ENCODE measurements at places on chromosomes 16 and 17. TPM values are rescaled to one million over a fixed set of nuclear protein-coding genes. Genes with fewer than 3 reads are reported as not detected.

DNA sequence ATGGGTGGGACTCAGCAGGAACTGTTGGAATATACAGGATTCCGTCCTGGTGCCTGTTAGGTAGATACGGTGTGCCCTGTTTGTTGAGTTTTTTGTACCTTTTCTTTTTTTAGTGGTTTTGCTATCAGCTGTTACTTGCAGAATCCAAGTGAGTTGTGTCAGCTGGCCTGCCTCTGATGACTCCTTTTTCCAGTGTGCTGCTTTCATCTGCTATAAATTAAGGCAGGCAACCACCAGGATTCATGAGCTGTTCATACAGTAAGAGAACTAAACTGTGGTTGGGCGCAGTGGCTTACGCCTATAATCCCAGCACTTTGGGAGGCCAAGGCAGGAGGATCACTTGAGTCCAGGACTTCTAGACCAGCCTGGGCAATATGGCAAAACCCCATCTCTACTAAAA, 79.9 kb downstream of the WNT3 start:
- no peak for DNase-seq

DNA sequence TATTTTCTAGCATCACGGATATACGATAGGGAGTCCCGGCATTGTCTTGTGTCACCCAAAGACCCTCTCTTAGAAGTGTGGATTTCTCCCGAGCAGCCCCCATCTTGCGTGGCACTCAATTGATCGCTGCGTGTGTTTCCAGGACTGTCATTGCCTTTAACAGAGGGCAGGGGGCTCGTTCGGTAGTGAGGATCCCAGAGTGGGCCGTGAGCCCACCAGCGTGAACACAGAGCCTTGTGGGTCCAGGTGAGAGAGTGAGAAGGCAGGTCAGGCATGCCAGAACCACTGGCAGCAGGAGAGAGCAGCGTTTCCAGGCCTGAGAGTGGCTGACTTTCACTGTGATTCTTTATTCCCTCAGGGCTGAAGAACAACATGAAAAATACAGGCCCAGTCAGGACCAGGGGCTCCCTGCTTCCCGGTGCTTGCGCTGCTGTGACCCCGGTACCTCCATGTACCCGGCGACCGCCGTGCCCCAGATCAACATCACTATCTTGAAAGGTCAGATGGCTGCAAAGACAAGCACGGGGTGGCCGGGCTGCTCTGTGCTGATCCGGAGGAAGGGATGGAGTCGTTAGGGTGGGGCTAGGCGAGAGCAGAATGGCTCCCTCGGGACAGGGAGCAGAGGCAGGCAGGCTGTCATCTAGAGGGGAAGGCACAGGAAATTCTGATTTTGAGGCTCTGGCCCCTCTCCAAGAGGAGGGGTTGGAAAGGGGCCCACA, 22.4 kb downstream of the C1QTNF1 start:
- no peak for DNase-seq

GRCh38 chr17:82343560-82343959, 10.0 kb upstream of the SECTM1 start:
- DNase-seq: no peak

GRCh38 chr16:4681471-4682083, 11.8 kb upstream of the NUDT16L1 start:
- DNase-seq: no peak

- no peak for DNase-seq
These were observed 730.7 kb downstream of the CDH11 start for GRCh38 chr16:64391063-64391600.

DNA sequence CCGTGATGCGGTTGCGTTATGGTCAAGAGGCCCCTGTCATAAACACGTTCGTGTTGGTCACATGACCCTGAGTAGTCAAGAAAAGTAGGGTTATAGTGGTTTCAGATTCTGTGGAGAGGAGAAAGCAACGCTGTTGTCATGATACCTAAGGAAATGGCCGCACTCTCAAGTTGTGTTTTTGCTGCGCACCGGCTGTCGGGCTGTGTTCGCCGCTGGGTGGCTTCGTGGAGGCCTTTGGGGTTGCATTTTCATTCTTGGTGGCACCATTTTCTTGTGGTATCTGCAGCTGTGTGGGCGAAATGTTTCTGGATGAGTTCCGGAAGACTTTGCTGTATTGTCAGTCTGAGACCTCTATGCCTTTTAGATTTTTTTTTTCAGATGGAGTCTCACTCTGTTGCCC, 35.0 kb downstream of the DEF8 start:
- no peak for DNase-seq

DNA sequence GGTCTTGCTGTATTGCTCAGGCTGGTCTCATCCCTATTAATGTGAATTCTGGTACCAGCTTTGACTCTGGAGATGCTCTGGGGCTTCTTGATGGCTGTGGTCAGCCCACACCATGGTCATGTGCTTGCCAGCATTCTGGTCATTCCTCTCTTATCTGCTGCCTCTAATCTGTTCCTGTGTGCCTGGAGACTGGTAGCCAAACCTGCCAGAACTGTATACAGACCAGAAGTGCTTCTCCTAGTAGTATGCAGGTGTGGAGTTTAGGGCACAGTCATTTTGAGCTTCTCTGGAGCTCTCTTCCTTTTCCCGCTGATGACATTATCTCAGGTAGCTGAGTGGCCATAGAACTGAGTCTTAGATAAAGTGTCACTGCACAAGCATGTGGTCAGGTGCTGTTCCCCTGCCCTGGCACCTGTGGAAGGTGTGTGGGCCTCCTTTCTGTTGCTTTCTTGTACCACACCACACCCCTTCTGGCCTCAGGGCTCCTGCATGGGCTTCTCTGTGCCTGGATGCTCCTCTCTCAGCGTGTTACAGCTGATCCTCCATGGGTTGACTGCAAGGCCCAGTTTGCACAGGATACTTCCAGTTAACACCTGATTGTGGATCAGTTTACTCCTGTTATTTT, 162.7 kb downstream of the SPECC1 start:
- no peak for DNase-seq

GRCh38 chr17:28963841-28964240, 12.5 kb upstream of the PHF12 start:
- DNase-seq: no peak

DNA sequence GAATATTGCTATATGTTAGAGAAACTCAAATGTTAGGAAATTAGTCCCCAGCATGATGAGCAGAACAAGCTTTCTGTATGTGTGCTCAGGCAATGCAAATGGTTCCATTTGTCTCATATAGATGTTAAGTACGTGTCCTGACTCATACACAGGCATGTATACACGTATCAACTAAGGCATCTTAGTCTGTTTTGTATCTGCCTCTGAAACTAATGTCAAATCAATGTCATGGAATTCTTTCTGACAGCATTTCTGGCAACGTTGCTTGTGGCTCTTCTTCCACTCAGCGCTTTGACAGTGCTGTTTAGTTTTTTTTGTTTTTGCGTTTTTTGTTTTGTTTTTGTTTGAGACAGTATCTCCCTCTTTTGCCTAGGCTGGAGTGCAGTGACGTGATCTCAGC, 111.9 kb downstream of the CNTNAP4 start:
- DNase-seq: no peak

- DNase-seq: no peak
These were observed 28.1 kb downstream of the SCPEP1 start for GRCh38 chr17:57006040-57006439.

GRCh38 chr17:40499551-40500189, 1.8 kb downstream of the TNS4 start:
- DNase-seq: no peak

DNA sequence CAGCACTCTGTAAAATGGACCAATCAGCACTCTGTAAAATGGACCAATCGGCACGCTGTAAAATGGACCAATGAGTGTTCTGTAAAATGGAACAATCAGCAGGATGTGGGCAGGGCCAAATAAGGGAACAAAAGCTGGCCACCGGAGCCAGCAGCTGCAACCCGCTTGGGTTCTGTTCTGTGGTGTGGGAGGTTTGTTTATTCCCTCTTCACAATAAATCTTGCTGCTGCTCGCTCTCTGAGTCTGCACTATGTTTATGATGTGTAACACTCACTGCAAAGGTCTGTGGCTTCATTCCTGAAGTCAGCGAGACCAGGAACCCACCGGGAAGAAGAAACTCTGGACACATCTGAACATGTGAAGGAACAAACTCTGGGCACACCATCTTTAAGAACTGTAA, 20.5 kb downstream of the TMEM100 start:
- no peak for DNase-seq

DNA sequence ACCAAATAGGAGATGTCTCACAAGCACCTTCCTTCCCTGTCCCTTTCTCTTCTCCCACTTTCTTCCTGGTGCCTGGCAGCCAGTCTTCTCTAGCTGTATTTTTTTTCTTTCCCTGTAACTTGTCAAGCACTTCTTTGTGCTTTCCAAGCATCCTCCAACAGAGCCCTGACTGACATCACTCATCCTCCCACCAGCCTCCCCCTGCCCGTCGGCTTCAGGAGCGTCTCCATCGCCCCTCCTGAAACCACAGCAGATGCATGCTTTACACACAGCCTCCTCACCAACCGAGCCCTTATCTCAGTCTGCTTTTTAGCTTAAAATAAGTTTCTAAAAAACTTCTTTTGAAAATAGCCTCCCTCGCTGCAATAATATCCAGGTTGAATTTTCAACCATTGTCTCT, 268.7 kb upstream of the CDH5 start:
- DNase-seq: no peak

DNA sequence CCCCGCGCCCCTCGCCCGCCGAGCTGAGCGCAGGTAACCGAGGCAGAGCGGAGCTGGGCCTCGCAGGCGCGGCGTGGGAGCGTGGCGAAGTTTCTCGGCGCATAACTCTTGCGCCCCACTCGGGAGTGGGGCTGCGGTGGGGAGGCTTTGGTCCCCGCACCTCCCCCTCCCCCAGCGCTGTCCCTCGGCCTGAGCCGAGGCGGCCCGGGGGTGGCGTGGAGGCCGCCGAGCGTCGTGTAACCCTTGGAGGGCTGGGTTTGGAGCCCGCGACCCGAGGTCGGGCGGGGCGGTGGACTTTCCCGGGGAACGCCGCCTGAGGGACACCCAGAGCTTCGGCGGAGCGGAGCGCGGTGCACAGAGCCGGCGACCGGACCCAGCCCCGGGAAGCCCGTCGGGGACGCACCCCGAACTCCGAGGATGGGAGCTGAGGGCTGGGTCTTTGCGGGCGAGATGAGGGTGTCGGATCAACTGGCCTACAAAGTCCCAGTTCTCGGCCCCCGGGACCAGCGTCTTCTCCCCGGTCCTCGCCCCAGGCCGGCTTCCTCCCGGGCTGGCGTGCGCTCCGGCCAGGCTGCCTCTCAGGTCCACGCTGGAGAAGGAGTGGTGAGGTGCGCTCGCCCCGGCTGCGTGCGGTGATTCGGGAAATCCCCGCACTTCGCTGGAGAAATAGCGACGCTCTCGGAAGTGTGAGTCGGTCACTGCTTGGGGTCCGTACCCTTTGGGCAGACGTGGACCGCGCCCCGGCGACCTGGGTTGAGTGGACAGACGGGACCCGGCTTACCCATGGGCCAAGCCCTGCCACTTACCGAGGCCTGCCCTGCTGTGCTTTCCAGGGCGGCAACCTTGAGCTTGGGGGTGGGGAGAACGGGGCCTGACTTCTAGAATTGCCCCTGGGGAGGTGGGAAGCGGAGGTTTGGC, 168.4 kb downstream of the RAB11FIP4 start:
- no peak for DNase-seq

- no peak for DNase-seq
These were observed 98.6 kb upstream of the CHMP6 start for GRCh38 chr17:80892900-80893603.

DNA sequence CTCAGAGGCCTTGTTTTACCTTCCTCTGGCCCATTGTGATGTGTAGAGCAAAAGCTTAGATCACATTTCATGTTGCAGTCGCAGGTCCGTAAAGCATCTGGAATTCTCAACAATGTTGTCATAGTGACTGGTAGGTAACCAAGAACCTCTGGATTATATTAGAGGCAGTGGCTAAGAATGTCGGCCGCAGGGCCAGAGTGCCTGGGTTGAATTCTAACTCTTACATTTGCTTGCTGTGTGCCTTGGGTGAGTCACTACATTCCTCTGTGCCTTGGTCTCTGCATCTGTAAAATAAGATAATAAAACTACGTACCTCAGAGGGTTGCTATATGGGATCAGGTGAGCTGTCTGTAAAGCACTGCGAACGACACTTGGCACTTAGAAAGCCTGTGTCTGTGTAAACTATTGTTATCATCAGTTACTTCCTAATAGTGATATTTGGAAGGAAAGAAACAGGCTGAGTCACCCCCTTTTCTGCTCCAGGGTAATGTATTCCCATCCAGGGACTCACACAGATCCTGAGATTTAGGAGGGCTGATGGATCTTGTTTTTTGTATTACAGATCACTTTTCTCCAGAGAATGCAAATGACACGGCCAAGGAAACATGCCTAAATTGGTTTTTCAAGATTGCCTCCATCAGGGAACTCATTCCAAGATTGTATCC, 52.2 kb downstream of the VPS35L start:
- DNase-seq: no peak

GRCh38 chr17:44084131-44084538, 13.6 kb downstream of the G6PC3 start:
- DNase-seq: no peak

- no peak for DNase-seq
These were observed 126.2 kb downstream of the CPPED1 start for GRCh38 chr16:12677502-12677901.

GRCh38 chr16:89922884-89923639, at the start of gene TUBB3:
Gene TUBB3 (plus strand): TSS chr16:89923342. CDS start chr16:89923402, 60 bp downstream.
- peak; percentile 69 for DNase-seq

GRCh38 chr17:42284566-42284965, 3.7 kb upstream of the STAT5A start:
- no peak for DNase-seq

GRCh38 chr17:15943971-15944758, 765 bp upstream of the ADORA2B start:
- DNase-seq: no peak

GRCh38 chr17:67434061-67434525, 57.0 kb downstream of the PITPNC1 start:
- peak; percentile 40 for DNase-seq

DNA sequence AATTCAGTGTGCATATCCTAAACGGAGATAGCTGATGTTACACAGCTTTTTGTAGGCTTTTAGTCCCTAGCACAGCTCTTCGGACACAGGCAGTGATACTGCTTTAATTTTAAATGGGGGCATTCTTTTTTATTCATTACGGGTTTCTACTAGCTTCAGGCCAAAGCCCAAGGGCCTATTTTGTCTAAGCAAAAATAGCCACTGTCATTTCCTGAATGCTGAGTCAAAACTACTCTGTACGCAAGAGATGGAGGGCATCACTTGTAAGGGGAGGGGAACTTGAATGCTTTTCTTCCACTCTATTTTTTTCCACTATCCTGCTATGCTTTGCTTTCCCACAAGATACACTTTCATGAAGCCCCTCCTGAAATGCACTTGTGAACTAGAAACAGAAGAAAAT, 360.7 kb downstream of the PMP22 start:
- no peak for DNase-seq

Gene NPIPB2
- 15.0 TPM for total RNA-seq

Gene CALCOCO2
- 57.9 TPM for total RNA-seq

Gene PSMD7
- total RNA-seq: 175 TPM

Gene ALDH3A1
- total RNA-seq: not detected

Gene KCNH6
- not detected for total RNA-seq

Gene OTOP3
- total RNA-seq: not detected

Gene COL1A1
- total RNA-seq: 1.2 TPM
